ENCODE measurements at places on chromosomes 2 and 18. TPM values are rescaled to one million over a fixed set of nuclear protein-coding genes. Genes with fewer than 3 reads are reported as not detected.

Gene GALR1
- total RNA-seq: not detected

Gene KANSL1L
- total RNA-seq: 18.6 TPM

Gene SLC30A3
- total RNA-seq: under 0.01 TPM

Gene SNRPD1
- 11.9 TPM for total RNA-seq

Gene RNF149
- total RNA-seq: 53.1 TPM

Gene CCDC121
- 1.3 TPM for total RNA-seq

Gene EML4
- 42.8 TPM for total RNA-seq
